ENCODE measurements at places on chromosomes 3 and 15.

- no peak for DNase-seq
Measured at GRCh38 chr3:134817297-134817696, 22.2 kb downstream of the EPHB1 start.

- no peak for DNase-seq
Measured at GRCh38 chr3:77392181-77392580, 352.3 kb downstream of the ROBO2 start.

GRCh38 chr3:173789530-173790162 is 392.1 kb downstream of the NLGN1 start:
- DNase-seq: no peak

GRCh38 chr15:101427606-101428487 is 61.7 kb downstream of the PCSK6 start:
- DNase-seq: no peak

- DNase-seq: no peak
Measured at GRCh38 chr3:101193957-101194356, 126.4 kb downstream of the IMPG2 start.

DNA sequence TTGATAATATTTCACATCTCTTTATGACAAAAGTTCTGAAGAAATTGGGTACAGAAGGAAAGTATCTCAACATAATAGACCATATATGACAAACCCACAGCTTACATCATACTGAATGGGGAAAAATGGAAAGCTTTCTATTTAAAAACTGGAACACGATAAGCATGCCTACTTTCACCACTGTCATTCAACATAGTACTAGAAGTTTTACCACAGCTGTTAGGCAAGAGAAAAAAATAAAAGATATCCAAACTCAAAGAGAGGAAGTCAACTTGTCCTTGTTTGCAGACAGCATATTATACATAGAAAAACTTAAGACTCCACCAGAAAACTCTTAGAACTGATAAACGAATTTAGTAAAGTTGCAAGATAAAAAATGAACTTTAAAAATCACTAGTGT is 40.3 kb downstream of the COPS2 start:
- DNase-seq: no peak

Data from stimulated activated CD4-positive, alpha-beta T cell treated with anti-CD3 and anti-CD28 coated beads, TNF-alpha, amount 100 ng/mL, for 1 hour (primary cell).